ENCODE measurements at places on chromosomes 5 and 9.
A peak's percentile ranks its signal among the peaks of the same experiment; 100 is the strongest.

GRCh38 chr9:83422527-83422926 lies 115.7 kb downstream of the FRMD3 start:
- no peak for DNase-seq

GRCh38 chr5:143161885-143162540 lies 241.5 kb downstream of the NR3C1 start:
- no peak for DNase-seq

- DNase-seq = no peak
Observed at GRCh38 chr5:139470821-139471300, at the start of gene SMIM33. Gene SMIM33 (plus strand): TSS chr5:139471004. CDS start chr5:139471122, 118 bp downstream.

DNA sequence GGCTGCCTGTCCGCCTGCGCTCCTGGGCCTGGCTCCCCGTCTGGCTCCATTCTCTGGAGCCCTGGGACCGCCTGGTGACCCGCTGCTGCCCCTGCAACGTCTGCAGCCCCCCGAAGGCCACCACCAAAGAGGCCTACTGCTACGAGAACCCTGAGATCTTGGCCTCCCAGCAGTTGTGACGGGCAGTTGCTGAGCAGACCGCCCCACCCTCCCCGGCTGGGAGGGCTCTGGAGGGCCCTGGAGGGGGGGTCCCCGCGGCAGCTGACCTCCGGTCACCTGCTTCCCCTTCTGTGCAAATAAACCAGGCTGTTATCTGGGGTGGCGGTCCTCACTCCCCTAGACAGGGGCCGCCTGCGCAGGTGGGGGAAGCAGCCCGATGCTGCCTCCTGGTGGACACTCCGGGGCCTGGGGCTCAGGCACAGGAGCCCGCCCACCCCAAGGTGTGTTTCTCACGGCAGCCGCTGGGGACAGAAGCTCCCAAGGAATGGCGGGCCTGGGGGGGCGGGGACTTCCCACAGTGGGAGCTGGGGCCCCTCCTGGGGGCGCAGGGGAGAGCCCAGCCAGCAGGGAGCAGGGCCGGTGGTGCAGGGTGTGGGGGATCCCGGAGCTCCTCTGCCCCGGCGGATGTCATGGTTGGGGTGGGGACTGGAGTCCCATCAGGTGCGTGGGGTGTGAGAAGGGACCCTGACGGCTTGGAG lies 4.7 kb upstream of the TUBB4B start:
- DNase-seq = peak; percentile 95

- DNase-seq = no peak
Observed at GRCh38 chr5:113296676-113297075, 138.1 kb downstream of the TSSK1B start.

DNA sequence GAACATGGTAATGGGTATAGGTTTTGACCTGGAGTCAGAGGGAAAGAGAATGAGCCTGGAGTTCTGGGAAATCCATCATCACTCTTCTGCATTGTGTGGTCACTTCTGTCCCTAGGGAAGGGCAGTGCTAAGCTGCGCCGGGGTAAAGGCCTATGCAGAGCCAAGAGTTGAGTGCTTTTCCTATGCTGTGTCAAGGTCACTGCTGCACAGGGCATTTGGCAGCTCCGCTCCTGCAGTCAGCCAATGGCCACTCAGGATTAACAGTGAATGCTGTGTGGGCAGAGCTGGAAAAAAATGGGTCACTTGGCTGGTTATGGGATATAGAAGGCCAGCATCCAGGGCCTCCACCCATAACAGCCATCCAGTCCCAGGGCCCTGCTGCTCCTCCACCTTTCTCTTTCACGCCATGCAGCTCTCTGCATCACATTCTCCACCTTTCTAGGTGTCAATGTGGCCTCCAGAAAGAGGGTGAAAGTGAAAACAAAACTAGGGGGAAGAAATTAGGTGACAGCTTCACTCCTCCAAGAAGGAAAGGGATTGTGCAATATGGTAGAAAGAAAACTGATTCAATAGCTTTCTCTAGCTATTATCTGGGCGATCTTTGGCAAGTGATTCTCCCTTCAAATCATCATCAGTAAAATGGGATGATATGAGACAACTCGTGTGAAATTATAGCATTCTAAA lies 279.3 kb upstream of the ANKRD55 start:
- DNase-seq = no peak

- DNase-seq = no peak
Observed at GRCh38 chr9:112489039-112489546, 2.5 kb downstream of the KIAA1958 start.

DNA sequence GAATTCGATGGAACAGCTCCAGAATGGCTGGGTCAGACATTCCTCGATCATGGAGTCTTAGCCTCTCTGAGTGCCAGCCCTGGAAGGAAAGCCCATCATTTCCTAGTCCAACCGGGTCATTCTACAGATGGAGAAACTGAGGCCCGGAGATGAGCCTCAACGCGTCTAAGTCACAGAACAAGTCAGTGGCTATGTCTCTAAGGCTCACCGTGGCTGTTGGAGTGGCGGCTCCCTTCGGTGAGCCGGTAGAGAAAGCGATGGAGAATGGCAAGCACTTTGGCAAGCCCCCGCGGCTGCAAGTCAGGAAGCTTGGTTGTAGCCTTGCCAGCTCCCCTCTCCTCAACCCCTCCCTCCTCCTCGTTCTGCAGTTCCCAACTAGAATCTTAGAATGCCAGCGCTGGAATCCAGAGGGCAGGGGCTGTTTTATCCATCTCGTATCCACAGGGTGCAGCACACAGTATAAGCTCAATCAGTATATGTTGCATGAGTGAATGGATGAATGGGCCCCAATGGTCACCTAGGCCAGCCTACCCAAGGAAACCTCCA lies 438 bp upstream of the ARSI start:
- no peak for DNase-seq

GRCh38 chr5:170509348-170509660 lies 5.5 kb downstream of the KCNIP1 start:
- DNase-seq = no peak

- no peak for DNase-seq
Observed at GRCh38 chr5:132790201-132790865, 13.3 kb upstream of the SEPTIN8 start.

DNA sequence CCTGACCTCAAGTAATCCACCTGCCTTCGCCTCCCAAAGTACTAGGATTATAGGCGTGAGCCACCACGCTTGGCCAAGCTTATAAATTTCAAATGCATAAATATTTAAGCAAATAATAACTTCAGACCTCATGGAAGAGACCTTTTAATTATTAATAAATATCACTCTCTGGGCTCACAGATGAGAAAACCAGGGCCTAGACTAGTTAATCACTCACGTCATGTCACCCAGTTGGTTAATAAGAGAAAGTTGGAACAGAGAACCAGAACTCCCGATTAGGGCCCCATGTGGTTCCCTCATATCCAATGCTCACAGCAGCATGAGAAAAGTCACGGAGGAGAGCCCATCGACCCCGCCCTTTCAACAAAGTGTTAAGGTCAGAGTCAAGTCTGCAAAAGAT lies 79.3 kb downstream of the EPB41L4A start:
- DNase-seq = no peak

GRCh38 chr9:92432350-92432749 lies 8.1 kb upstream of the OMD start:
- no peak for DNase-seq

DNA sequence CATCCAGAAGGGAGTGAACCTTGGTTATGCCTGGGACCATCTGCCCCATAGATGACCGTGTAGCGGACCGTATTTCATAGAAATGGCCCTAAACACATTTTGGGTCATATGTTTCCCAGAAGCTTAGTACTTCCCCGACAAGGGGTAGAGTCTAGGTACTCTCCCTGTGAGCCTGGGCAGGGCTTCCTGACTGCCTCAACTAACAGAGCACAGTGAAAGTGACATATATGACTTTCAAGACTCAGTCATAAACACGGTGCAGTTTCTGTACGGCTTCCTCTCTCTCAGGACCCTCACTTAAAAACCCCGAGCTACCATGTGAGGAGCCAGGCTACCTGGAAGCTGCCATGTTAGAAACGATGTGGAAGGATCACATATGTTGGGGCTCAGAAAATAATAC lies 20.9 kb downstream of the C9orf57 start:
- DNase-seq = no peak

- DNase-seq = no peak
Observed at GRCh38 chr5:107425541-107426031, 245.2 kb downstream of the EFNA5 start.

DNA sequence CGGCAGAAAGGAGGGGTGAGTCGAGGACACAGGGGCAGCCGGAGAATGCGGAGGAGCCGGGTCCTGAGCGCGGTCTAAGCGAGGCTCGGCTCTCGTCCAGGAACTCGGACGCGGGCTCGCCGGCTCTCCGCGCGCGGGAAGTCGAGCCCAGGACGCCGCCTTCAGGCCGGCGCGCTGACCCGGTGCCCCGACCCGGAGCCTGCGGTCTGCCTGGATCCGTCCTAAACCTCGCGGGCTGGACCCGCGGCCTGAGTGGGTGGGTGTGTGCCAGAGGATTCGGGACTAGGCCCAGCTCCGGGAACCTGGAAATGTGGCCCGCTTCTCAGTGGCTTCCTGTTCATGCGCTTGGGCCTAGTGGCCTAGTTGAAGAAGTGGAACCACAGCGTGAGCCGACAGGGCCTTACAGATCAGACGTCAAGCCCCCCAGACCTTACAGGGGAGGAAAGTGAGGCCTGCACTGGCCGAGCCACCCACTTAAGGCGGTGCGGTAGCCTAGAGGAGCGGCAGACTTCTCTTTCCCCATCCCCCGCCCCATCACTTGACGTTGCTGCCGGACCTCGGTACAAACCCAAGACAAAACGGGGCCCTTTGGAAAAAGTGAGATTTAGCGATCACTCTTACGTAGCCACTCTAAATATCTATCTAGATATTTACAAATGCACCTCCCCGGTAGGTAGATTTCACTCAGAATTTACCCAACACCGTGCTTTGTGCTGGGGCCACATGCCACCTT lies 1.2 kb downstream of the CDKN2B-AS1 start:
- DNase-seq = peak; percentile 32

DNA sequence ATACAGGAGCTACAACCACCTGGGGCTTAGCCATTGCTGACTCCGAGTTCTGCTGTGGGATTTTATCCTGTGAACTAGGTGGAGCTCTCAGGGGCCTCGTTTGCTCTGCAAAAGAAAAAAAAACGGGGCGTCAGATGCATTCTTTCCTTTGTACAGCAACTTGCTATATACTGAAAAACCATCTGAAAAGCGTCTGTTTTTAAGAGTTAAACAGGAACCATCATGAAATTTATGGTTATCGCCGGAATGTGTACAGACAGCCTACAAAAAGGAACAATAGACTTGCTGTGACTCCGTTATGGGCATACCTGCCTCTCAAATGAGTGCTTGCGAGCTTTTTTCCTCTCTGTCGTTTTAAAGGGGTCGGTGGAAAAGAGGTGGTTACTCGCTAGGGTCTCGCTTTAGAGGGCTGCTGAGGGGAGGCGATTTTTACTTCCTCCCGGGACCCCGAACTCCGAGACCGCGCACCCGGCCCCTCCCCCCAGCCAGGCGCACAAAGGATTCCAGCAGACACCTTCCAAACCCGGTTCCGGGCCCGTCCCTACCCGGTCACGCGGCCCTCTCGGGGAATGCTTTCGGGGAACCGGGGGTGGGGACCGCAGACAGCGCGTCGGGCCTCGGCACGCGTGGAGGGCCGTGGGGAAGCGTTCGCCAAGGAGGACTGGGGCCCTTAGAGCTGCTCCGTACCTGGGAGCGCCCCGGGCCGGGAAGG lies 826 bp downstream of the PAIP1 start:
- DNase-seq = peak; percentile 78

- DNase-seq = no peak
Observed at GRCh38 chr5:87210076-87210475, 57.6 kb upstream of the RASA1 start.

DNA sequence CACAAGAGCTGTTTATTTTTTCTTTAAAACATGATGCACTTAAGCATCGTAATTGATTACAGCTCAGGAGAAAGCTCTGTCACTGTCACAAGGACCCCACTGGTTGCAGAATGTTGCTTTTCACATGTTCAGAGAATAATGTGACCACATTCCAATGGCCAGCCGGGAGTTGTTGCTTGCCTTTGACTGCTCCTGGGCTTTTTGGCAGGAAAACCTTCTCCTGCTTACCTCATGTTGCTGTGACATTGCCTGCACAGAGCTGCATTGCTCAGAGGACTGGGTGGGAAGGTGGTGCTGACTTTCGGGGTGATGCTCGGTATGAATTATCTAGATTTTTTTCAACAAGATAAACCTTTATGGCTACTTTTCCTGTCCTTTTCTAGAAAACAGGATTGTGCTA lies 88.2 kb downstream of the PALM2AKAP2 start:
- no peak for DNase-seq

- DNase-seq = no peak
Observed at GRCh38 chr9:12972608-12973589, 198.1 kb downstream of the LURAP1L start.

DNA sequence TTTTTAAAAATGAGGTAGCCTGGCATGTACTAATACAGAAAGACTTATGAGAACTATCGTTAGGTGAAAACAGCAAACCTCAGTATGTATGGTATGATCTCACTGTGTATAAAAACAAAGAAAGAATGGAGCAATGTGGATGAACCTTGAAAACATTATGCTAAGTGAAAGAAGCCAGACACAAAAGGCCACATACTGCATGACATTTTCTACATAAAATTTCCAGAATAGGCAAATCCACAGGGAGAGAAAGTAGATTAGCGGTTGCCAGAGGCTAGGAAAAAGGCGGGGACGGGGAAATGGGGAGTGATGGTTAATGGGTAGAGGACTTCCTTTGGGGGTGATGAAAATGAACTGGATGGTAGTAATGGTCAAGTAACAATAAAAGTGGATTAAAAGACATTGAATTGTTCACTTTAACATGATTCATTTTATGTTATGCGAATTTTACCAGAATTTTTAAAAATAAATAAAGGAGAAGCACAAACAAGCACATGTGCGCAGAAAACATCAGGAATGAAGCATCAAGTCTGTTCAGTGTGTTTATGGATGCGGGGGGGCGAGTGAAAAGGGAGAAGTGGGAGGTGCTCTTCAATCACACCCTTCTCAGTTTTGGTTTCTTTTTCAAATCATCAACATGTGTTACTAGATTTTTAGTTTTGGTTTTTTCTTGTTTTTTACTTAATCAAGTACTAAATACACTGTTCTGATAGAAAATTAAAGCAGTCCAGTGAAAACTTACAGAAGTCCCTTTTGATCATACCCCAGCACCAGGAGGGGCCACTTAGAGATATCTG lies 16.3 kb downstream of the ROR2 start:
- no peak for DNase-seq

Data from mesothelial cell of epicardium (in vitro differentiated cells).